ENCODE measurements at places on chromosomes 6 and 20.

DNA sequence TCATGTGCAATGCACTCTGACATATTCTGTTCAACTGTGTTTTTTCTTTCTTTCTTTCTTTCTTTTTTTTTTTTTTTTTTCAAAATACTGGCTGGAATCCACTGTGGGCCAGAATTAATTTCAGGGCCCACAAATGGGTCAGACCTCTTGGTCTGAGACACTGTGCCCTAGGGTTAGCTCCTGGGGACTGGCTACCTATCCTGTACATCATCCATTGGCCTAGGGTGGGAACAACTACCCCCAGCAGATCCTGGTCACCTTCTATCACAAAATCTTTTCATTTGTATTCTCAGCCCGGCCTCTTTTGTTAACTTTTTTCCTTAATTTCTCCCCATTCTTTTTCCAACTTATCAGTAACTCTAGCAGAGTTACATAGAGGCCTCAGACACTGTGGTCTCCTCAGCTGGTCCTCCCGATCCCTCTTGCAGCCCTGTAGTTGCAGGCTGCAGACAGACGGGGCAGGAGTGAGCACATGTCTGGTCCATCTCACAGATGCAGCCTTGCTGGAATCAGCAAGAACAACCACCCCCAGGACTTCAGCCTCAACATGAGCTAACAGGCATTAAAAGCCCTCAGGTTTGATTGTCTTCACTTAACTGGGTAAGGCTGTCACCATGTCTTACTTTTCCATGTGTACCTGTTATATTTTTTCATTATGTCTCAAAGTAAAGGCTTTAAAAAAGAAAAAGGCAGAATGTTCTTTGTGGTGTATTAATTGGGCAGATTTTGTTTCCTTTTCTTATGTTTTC, 41.3 kb downstream of the TXLNB start:
- DNase-seq, result peak; percentile 63

GRCh38 chr6:125255201-125255600, 46.6 kb downstream of the HDDC2 start:
- DNase-seq, result no peak

GRCh38 chr6:13725570-13725969, 13.9 kb upstream of the RANBP9 start:
- peak; percentile 44 for DNase-seq

DNA sequence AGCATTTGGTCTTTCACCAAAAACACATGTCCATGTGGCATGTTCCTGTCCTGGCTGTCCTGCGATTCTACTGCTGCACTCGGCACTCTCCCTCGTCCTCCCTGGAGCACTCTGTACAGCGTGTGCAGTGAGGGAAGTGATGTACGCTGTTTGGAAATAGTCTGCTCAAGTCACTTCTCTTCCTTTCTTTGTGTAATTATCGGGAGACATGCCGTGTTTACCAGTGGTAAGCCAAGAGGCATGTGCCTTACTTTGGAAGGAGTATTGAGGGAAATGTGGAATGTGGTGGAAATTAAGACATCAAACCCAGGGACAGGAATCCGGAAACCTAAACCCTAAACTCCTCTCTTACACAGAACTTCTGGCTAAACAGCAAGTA, 268.5 kb upstream of the FOXQ1 start:
- DNase-seq, result no peak

- no peak for DNase-seq
Observed at GRCh38 chr6:148840256-148840655, 93.4 kb downstream of the UST start.

- no peak for DNase-seq
Observed at GRCh38 chr20:14245368-14245970, 91.9 kb downstream of the FLRT3 start.

DNA sequence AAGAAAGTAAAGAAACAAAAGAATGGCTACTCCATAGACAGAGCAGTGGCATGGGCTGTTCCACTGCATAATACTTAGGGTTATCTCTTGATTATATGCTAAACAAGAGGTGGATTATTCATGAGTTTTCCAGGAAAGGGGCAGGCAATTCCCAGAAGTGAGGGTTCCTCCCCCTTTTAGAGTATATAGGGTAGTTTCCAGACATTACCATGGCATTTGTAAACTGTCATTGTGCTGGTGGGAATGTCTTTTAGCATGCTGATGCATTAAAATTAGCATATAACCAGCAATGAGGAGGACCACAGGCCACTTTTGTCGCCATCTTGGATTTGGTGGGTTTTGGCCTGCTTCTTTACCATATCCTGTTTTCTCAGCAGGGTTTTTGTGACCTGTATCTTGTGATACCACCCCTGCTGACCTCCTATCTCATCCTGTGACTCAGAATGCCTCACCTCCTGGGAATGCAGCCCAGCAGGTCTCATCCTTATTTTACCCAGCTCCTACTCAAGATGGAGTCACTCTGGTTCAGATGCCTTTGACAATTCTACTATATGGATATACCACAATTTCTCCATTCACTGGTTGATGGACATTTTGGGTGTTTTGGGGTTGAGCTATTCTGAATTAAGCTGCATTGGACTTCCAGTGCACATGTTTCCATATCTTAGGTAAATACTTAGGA, 280.6 kb downstream of the FARS2 start:
- DNase-seq, result no peak

DNA sequence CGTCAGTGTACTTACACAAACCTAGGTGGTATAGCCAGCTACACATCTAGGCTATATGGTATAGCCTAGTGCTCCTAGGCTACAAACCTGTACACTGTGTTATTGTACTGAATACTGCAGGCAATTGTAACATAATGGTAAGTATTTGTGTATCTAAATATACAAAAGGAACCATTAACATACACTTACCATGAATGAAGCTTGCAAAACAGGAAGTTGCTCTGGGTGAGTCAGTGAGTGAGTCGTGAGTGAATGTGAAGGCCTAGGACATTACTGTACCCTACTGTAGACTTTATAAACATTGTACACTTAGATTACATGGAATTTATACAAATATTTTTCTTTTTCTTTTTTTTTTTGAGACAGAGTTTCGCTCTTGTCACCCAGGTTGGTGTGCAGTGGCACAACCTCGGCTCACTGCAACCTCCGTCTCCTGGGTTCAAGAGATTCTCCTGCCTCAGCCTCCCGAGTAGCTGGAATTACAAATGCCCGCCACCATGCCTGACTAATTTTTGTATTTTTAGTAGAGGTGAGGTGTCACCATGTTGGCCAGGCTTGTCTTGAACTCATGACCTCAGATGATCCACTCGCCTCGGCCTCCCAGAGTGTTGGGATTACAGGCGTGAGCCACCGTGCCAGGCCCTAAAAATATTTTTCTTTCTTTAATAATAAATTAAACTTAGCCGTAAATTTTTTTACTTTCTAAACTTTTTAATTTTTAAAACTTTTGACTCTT, 15.4 kb upstream of the KIAA1755 start:
- DNase-seq, result no peak

GRCh38 chr6:42507195-42507594, 55.5 kb upstream of the TRERF1 start:
- DNase-seq, result no peak

DNA sequence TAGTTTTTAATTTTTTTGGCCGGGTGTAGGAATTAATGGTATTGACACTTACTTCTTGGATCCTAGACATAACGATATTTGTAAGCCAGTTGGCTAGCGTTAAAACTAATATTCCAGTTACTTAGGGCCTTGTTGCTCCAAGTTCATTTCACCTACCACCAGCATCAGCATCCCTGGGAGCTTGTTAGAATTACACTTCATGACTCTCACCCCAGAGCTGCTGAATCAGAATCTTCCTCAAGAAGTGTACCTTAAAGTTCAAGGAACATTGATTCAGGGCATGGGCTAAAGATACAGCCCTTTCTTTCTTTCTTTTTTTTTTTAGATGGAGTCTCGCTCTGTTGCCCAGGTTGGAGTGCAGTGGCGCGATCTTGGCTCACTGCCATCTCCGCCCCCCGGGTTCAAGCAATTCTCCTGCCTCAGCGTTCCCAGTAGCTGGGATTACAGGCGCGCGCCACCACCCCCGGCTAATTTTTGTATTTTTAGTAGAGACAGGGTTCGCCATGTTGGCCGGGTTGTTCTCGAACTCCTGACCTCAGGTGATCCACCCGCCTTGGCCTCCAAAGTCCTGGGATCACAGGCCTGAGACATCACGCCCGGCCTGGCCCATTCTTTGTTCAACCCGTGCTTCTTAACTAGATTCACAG, 1.1 kb downstream of the SLX4IP start:
- no peak for DNase-seq

GRCh38 chr6:165705941-165706340, 42.9 kb upstream of the PDE10A start:
- no peak for DNase-seq

GRCh38 chr6:166825553-166826145, 130.7 kb downstream of the RNASET2 start:
- no peak for DNase-seq

GRCh38 chr20:42652266-42652665, 537.4 kb downstream of the PTPRT start:
- DNase-seq, result no peak

GRCh38 chr6:5085648-5086293, 630 bp downstream of the PPP1R3G start:
- DNase-seq, result peak; percentile 23

DNA sequence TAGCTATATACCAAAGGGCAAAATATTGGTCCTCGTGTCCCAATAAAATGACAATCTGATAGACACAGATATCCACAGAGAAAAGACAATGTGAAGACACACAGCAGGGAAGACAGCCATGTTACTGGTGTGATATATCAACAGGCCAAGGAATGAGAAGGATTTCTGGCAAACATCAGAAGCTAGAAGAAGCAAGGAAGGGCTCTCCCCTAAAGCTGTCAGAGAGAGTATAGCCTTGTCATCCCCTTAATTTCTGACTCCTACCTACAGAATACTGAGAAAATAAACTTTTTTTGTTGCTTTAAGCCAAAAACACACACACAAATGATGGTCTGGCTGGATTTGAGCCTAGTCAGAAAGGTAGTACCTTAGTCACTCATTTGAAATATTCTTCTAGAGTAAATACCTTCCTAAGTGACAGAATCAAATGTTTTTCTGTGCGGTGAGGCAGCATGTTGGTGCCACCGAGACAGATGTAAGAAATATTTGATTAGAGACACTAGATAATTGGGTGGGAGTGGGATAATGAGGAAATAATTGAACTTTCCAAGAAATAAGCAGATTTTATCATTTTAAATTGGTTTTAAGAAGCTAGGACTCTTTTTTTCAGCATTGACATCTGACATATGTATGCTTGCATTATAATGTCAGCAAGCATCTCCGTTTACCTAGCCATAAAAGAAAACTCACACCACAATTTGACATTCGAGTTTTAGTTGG, 123.4 kb upstream of the TFAP2D start:
- DNase-seq, result no peak

- DNase-seq, result no peak
Observed at GRCh38 chr20:60486315-60486714, 528.1 kb downstream of the CDH26 start.

DNA sequence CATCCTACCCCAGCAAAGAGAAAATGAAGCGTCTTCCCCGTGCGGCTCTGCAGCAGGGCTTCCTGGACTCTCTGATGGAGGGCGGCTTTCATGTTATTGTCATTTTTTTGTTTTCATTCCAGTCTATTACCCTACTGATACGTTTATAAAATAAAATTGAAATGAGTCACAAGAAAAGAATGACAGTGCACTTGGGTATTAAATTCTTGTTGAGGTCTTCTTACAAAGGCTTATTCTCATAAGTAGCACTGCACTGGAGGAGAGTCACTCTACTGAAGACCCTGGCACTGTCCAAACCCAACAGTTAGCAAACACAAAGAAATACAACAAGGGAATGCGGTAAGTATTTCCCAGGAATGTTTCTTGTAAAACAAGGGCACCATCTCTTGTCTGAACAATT, 379.3 kb downstream of the MAFB start:
- no peak for DNase-seq

DNA sequence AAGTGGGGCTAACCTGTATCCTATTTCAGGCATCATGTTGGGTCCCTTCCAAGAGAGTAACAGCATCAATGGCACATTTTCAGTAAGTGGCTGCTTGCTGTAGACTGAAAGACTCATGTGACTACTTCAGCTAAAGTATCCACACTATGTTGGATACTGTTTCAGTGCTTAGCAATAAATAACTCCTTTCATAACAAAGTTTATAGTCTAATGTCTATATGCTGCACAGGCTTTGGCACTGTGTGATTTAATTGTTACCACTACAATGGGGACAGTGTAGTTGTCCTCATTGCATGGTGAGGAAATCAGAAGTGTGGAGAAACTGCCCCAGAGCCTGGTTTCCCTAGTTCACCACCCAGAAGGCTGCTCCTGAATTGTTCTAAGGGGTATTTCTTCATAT, 318.0 kb upstream of the PTCHD4 start:
- no peak for DNase-seq

GRCh38 chr6:111524735-111525134, 41.7 kb upstream of the REV3L start:
- no peak for DNase-seq

DNA sequence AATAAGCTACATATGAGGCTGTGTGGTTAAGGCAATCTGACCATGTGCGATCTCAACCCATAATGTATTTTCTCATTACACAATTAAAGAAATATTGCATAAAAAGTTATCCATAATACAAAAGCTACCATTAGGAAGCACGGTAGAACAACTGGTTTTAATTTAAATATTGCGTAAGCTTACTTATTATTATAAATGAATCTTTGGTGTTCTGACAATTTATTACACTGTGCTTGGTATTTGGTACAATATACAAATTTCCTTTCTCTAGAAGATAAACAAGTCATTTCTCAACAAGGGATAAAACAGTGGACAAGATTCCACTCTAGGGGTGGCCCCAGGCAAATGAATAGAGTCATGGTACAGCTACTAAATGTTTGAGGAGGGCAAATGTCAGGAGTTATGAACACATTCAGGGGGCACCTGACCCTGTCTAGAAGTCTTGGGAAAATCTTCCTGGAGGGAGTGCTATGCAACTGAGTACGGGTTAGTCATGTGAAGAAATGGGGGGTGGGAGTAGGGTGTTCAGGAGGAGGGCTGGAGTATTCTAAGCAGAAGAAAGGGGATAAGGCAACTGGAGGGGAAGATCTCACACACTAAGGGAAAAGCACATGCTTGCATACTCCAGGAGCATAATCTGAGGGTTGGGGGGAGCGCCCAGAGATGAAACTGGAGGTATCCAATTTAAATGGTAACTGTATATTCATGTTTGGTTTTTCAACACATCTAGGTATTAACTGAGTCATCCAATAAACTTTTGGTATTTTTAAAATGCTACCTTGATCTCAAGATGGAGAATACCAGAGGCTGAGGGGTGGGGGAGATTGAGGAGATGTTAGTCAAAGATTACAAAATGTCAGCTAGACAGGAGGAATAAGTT, 296.9 kb upstream of the SGK1 start:
- DNase-seq, result no peak

- no peak for DNase-seq
Observed at GRCh38 chr6:58198301-58198700, 880.9 kb downstream of the PRIM2 start.

GRCh38 chr20:59120919-59121318, 42.7 kb upstream of the ZNF831 start:
- DNase-seq, result peak; percentile 13

GRCh38 chr6:3489027-3489757, 32.3 kb upstream of the SLC22A23 start:
- DNase-seq, result no peak

GRCh38 chr6:7879980-7880717, 30.4 kb downstream of the TXNDC5 start:
- DNase-seq, result no peak

Data from stimulated activated CD4-positive, alpha-beta T cell treated with anti-CD3 and anti-CD28 coated beads, Interleukin-15, amount 100 ng/mL, for 24 hours (primary cell).